ENCODE measurements at places on chromosomes 3 and 15.
A peak's percentile ranks its signal among the peaks of the same experiment; 100 is the strongest.

GRCh38 chr3:114739627-114740026, 407.5 kb downstream of the ZBTB20 start:
- DNase-seq, result no peak

GRCh38 chr3:149967086-149967685, 3.5 kb downstream of the PFN2 start:
- no peak for DNase-seq

DNA sequence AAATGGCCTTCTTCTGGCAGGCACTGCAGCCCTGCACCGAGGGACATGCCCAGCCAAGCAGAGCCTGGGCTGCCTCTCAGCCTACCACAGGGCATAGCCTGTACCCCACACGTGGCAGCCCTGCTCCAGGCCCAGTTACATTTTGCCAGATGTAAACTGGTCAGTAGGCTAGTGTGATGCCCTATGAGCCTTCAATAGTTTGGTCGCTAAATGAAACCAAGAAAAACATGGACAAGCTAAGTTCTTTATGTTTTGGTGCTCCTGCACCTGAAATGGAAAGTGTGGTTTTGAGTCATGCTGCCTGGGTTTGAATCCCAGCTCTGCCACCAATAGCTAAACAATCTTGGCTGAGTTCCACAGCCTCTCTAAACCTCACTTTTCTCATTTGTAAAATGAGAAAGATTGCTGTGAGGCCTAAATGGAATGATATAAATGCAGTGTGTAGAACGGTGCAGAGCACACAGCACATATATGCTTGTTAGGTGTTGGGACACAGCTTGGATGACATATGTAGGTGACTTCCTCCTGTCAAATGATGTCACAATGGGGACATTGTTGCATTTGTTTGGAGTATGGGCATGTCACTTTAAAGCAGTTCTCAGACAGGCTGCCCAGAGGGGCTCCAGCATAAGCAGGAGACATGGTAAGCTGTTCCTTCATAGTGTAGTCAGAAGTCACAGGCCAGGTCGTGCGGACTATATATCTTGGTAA, 57.4 kb downstream of the ZBTB38 start:
- DNase-seq, result no peak

- no peak for DNase-seq
Observed at GRCh38 chr3:23945663-23945912, 502 bp downstream of the NR1D2 start.

DNA sequence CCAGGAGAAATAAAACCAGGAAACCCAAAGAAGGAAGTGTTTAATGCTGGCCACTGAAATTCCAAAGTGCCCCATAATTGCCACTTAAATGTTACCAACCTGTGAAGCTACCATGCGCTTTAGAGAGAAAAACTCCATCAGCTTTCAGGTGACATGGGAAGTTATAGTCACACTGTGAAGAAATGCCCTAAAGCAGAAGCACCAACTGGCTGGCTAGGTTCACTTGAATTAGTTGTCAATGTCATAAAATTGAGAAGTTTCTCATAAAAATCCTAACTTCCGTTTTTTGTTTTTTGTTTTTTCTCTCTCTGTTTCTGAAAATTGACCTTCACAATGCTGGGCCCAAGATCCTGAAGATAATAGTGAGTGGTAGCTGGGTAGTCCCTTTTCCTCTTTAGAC, 167.9 kb upstream of the CTNNB1 start:
- DNase-seq, result no peak

GRCh38 chr3:110815008-110815583, 256.5 kb upstream of the NECTIN3 start:
- no peak for DNase-seq

- peak; percentile 87 for DNase-seq
Observed at GRCh38 chr3:149129326-149130205, at the start of gene HPS3. HPS3 (plus strand) TSS chr3:149129638; CDS start chr3:149129724, 86 bp downstream.

DNA sequence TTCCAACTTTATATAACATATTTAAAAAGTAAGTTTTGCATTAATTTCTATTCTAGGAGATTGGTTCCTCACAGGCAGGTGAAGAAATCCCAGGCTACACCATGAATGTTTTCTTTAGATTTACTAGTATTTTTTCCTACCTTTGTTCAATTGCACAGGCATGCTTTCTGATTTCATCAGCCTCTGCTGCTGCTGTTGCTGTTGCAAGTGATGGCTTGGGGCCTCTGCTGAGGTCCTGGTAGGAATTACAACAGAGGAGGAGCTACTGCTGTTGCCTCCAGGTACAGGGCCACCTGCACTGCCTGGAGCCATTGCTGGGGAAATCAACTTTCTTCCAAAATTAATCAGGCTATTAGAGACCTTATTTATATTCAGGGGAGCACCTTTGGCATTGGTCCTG, 353.3 kb downstream of the PLCL2 start:
- DNase-seq, result no peak

DNA sequence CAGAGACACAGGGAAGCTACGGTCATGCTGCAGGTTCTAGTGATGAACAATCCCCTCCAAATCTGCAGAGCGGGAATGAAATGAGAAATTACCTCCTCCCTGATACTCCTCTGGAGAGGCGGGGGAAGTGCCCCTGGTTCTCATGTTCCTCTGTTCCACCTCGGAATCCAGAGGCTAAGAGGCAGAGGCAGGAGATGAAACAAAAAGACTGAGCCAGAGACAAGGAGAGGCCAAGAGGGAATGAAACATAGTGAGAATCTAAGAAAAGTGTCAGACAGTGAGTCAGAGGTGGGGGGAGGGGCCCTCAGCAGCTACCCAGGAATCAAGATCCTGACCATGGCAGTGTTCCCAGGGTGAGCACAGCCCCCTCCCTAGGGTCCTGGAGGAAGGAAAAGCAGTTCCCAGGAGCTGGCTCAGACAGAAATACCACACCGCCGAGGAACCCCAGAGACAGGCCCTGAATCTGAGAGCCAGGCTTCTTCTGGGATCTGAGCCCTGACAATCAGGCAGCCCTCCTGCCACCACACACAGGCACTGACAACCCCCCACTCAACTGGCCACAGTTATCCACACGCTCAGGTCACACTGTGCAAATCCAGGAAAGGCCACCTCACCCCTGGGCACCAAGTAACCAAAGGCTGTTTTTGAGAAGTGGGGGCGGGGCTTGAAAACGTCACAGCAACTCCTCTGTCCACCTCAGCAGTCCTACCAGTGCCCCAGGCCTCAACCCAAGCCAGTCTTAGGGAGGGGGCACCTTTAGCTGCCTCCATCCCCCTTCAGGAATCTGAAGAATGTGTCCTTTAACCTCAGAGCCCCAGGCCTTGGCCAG, 2.4 kb downstream of the CSRNP1 start:
- peak; percentile 50 for DNase-seq

GRCh38 chr3:131303848-131304247, 77.7 kb upstream of the NUDT16 start:
- DNase-seq, result no peak

GRCh38 chr15:60648928-60649679, 170.2 kb upstream of the ICE2 start:
- DNase-seq, result no peak

DNA sequence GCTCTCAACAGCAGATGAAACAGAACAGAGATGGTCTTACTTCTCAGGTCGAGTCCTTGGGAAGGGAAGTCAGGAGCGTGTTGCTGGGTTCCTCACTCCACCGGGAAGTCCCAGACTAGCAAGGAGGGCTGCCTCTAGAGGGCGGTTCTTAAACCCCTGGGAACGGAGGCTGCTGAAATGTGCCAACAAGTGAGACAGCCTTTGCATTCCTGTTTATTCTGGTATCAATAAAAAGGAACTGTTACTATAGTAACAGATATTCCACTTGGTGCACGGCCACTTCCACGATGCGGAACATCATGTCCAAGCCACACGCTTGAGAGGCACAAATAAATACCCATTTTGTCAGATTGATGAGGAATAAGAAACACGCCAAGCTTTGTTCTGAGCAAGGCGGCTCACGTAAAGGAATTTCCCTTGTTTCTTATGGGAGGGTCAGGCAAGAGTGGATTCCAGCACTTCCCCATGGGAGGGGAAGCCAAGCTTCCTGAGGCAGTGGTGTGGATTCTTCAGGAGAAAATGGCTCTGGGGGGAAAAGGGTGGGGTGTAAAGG, at the start of gene FAM107A:
FAM107A (minus strand) TSS at position 123 of the 553 bp plus-strand sequence. CDS start 7,531 bp downstream, outside the sequence.
- DNase-seq, result no peak

DNA sequence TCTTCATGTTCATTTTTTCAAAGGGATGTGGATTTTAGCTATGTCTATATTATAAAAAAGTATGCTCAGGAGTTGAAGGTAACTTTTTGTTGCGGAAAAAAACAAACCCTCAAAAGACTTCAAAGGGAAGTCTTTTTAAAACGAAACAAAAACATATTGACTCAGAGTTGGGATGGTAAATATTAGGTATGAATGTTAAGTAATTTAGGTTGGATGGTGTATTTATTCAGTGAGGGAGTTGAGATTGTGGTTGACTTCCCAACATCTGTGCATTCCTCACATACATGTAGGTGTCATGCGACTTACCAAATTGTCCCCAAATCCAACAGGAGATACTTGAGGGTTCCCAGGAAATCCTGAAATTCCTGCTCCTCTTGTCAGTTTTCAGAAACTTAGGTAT, 32.7 kb upstream of the PLSCR5 start:
- no peak for DNase-seq

- peak; percentile 80 for DNase-seq
Observed at GRCh38 chr15:42059661-42060476, 34.5 kb downstream of the PLA2G4D start.

DNA sequence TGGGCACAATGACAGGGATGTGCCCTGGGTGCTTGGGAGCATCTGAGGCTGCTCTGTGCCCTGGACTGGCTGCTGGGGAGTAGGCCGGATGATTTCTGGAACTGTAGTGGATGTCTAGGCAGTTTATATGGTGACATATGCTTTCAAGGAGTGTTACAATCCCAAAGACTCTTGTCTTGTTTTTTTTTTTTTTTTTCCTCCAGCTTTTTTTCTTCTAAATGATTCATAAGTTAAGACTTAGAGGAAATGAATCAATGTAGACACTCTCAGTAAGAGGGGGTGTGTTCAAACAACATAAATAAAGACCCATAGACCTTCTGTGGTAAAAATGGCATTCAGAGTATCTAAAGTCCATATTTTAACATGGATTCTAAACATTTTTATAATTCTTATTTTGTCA, 706.1 kb upstream of the GOLIM4 start:
- DNase-seq, result no peak

GRCh38 chr3:169138849-169139420, 524.6 kb downstream of the MECOM start:
- DNase-seq, result no peak

GRCh38 chr15:33068007-33068481, 126.5 kb downstream of the FMN1 start:
- DNase-seq, result no peak

DNA sequence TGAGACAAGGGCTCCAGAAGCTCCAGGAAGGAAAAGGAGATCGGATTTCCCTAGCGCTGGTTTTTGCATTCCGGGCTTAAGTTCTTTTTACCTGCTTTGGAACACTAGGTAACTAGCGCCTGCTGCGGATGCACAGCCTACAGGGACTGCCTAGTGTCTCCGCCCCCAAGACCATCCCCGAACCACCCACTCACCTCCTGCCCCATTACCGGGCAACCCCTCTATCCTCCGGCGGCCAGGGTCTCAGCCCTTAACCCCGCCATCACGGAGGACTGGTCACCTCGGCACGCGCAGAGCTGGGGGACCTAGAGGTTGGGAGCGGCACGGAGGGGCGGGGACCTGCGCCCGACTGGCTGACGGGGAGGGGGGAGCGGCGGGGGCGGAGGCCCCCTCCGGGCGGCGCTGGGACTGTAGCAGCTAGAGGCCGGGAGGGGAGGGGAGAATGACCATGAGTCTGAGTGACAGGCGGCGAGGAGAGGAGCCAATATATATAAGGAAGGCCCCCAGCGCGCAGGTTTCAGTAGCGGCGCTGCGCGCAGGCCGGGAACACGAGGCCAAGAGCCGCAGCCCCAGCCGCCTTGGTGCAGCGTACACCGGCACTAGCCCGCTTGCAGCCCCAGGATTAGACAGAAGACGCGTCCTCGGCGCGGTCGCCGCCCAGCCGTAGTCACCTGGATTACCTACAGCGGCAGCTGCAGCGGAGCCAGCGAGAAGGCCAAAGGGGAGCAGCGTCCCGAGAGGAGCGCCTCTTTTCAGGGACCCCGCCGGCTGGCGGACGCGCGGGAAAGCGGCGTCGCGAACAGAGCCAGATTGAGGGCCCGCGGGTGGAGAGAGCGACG, at the start of gene DLL4:
DLL4 (plus strand) TSS at position 520 of the 839 bp plus-strand sequence. CDS start 329 bp downstream, outside the sequence.
- no peak for DNase-seq

GRCh38 chr3:99731499-99731898, 86.2 kb upstream of the CMSS1 start:
- no peak for DNase-seq

GRCh38 chr15:42691308-42691707, 45.6 kb downstream of the CDAN1 start:
- DNase-seq, result no peak

GRCh38 chr15:40064231-40064894, 25.4 kb upstream of the SRP14 start:
- no peak for DNase-seq

DNA sequence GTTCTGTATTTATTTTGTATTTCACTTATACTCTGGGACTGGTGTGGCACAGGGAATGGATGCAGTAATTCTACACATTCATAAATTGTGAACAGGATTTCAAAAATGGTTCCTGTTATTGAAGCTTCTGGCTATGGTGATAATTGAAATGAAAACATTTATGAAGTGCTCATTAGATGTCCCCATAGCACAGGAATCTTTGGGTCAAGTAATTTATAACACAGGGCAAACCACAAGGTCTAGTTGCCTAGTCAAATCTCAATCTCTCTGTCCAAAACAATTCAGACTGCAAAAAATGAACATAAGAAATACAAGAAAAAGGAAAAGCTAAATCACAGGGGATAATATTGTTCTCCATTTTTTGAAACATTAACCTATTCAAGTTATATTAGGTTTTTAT, 117.5 kb upstream of the PTPRG start:
- DNase-seq, result no peak

- no peak for DNase-seq
Observed at GRCh38 chr3:125431912-125432790, 57.0 kb upstream of the ZNF148 start.

DNA sequence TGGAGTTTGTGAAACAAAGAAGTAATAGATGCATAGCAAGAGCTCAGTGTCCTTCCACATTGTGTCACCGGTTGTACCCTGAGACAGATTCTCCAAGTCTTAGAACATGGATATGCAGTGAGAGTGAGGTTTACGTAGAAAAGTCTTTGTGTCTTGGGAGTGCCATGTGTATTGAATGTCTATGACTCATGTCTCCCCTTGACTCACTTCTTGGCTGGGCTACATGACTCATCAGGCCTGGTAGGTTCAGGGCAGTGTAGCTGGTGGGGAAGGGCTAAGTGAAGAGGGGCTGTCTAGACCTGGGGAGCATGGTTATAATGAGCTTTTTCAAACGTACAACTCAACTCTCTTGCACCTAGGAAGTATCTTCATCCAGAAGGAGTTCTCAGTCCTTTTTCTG, 167.4 kb downstream of the GAP43 start:
- DNase-seq, result no peak

DNA sequence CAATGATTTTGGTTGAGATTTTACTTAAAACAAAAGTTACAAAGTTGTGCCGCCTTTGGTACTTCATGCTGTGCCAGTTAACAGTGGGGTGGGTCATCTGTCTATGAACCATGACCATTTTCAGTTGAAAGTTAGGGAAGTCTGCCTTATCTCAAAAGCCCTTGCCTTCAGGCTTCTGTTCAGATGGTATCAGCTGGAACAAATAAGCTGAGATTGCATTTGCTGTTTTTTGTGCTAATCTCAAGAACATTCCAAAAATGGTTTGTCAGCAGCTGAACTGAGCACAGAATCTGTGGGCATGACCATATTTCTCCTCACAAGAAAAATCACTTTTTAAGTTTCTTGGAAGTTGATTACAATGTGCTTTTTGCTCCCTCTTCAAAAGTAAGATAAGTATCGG, 142.3 kb downstream of the IL5RA start:
- no peak for DNase-seq

Data from activated CD4-positive, CD25-positive, alpha-beta regulatory T cell treated with anti-CD3 and anti-CD28 coated beads, Interleukin-2, amount 50 U/mL, for 72 hours (primary cell).